Activated CD4-positive, alpha-beta T cell treated with anti-CD3 and anti-CD28 coated beads for 36 hours (primary cell): ENCODE measurements at places on chromosomes 12 and 14. TPM values are rescaled to one million over a fixed set of nuclear protein-coding genes. Genes with fewer than 3 reads are reported as not detected.

MGP gene
- not detected for total RNA-seq

TROAP gene
- 84.3 TPM for total RNA-seq

JAG2 gene
- 3.2 TPM for total RNA-seq

OR6C76 gene
- total RNA-seq: not detected

ADSS1 gene
- total RNA-seq: 3.2 TPM

PAPLN gene
- total RNA-seq: 0.21 TPM

GRCh38 chr12:16325426-16325825, 22.0 kb upstream of the MGST1 start:
- no peak overlapping the region for H3K27ac ChIP-seq
- no peaks in the 10 kb centered on the region for H3K4me1 ChIP-seq
- no peaks in the 10 kb centered on the region for H3K27me3 ChIP-seq
- no peak overlapping the region for H3K4me3 ChIP-seq
- no peak for DNase-seq
- H3K36me3 ChIP-seq: no peaks in the 10 kb centered on the region

- H3K4me3 ChIP-seq: no peak overlapping the region
- no peak for DNase-seq
- no peak overlapping the region for H3K27ac ChIP-seq
- no peaks in the 10 kb centered on the region for H3K36me3 ChIP-seq
Observed at GRCh38 chr14:32497248-32497647, 168.2 kb downstream of the AKAP6 start.

- H3K4me1 ChIP-seq: peaks cover 9% of the 10 kb centered on the region
- H3K4me3 ChIP-seq: no peak overlapping the region
- H3K27ac ChIP-seq: no peak overlapping the region
- H3K27me3 ChIP-seq: no peaks in the 10 kb centered on the region
Observed at GRCh38 chr12:45469902-45470301, 254.0 kb downstream of the ANO6 start.

- H3K27me3 ChIP-seq: peaks cover 2% of the 10 kb centered on the region
- H3K27ac ChIP-seq: no peak overlapping the region
- DNase-seq: no peak
- no peaks in the 10 kb centered on the region for H3K4me1 ChIP-seq
- H3K4me3 ChIP-seq: no peak overlapping the region
Observed at GRCh38 chr12:88935856-88936255, 355.6 kb upstream of the KITLG start.

- H3K4me3 ChIP-seq: no peak overlapping the region
- no peaks in the 10 kb centered on the region for H3K36me3 ChIP-seq
- H3K27me3 ChIP-seq: peaks cover 11% of the 10 kb centered on the region
- no peak overlapping the region for H3K27ac ChIP-seq
Observed at GRCh38 chr12:65106948-65107347, 14.2 kb downstream of the WIF1 start.

GRCh38 chr12:57250541-57250940, 446 bp downstream of the STAC3 start:
- H3K27ac ChIP-seq: no peak overlapping the region
- peaks cover 2% of the 10 kb centered on the region for H3K4me1 ChIP-seq
- no peak for DNase-seq

DNA sequence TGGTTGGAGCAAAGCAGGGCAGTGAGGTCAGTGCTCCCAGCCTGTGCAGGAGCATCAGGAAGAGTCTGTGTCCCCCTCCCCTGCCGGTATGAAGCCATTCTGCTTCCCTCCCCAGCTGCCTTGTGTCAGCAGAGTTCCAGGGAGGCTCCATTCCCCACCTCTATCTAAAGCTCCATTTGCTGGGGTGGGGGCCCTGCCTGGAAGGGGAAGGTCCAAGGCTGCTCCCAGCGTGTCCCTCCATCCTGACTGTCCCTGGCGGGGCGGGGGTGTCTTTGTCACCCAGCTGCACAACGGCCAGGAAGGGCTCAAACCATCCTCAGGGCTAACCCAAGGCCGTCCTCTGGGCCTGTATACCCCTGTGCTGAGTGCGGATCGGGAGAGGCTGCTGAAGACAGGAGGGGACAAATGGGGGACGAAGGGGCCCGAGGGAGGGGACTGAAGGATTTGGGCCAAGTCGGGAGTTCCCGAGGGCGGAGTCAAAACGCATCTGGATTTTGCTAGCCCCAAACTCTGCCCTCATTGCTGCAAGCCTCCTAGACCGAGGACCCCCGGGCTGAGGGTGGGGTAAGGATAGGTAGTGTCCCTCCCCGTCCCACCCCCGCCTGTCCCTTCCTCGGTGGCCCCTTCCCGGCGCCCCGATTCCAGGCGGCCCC, 748 bp upstream of the ACVRL1 start:
- peaks cover 1% of the 10 kb centered on the region for H3K4me1 ChIP-seq
- H3K27ac ChIP-seq: no peak overlapping the region
- H3K36me3 ChIP-seq: no peaks in the 10 kb centered on the region
- peaks cover 20% of the 10 kb centered on the region for H3K27me3 ChIP-seq
- H3K4me3 ChIP-seq: no peak overlapping the region

DNA sequence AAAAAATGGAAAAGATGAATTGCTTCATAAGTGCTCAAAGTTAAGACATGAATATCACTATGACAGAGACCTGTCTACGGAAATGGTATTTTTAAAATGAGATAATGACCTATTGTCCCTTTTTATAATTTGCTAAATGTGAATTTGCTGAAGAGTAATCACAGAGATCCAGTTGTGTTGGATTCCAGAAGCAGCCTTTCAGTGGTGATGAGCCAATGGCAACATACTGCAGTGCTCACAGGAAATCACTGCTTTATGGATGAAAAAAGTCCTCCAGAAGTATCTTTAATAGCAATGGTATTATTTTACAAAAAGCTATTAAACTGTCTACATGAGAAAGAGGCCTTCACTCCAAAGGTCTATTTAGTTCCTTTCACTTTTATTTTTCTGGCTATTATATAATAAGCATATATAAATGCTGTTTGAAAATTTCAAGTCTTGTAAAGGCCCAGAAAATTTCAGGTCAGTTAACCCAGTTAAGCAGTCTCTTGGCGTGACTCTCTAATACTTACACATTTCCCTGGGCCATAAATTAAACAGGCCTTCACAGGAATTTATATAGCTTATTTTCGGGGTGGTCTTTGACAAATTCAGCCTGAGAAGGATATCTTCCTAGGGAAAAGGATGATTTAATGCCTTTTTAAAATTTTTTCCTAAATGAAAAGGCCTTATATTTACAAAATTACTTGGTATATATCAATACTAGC, 55.4 kb downstream of the KCNJ8 start:
- no peak for DNase-seq
- H3K27ac ChIP-seq: no peak overlapping the region
- no peak overlapping the region for H3K4me3 ChIP-seq
- no peaks in the 10 kb centered on the region for H3K4me1 ChIP-seq
- H3K27me3 ChIP-seq: peaks cover 4% of the 10 kb centered on the region
- H3K36me3 ChIP-seq: no peaks in the 10 kb centered on the region

DNA sequence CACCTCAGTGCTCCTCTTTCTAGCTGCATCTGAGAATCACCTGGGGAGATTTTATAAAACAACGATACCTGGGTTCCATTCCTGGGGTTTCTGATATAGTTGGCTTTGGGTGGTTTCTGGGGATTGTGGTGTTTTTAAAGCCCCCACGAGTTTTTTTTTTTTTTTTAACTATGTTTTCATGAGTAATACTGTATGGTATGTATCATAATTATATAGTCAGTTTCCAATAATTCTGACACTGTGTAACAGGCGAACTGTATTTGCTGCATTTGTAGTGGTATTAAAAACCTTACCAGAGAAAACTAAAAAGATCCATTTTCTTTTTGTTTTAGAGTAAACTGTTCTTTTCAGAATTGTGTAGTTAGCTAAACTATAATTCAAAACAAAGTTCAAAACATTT, 84.9 kb downstream of the SRGAP1 start:
- DNase-seq: no peak
- H3K27me3 ChIP-seq: peaks cover 8% of the 10 kb centered on the region
- H3K36me3 ChIP-seq: no peaks in the 10 kb centered on the region
- H3K27ac ChIP-seq: no peak overlapping the region
- H3K4me1 ChIP-seq: no peaks in the 10 kb centered on the region

DNA sequence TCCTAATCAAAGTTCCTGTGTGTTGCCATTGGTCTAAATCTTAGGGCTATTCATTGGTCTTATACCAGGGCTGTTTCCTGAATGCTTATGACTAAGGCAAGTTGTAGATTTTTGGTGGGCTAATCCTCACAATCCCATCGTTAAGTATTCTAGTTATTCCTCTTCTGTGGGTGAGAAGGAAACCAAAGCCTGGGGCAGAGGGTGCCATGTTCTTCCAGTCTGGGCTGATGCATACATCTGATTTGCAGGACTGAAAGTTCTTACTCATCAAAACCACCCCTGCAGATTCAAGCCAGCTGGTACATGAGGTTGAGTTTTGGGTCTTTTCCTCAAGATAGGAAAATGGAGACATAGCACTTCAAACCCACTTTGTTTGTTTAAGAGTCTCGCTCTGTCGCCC, 25.7 kb downstream of the PPP1CC start:
- DNase-seq: peak; percentile 43
- H3K27ac ChIP-seq: peak overlapping the region; percentile 43
- no peak overlapping the region for H3K4me3 ChIP-seq
- peaks cover 21% of the 10 kb centered on the region for H3K4me1 ChIP-seq

DNA sequence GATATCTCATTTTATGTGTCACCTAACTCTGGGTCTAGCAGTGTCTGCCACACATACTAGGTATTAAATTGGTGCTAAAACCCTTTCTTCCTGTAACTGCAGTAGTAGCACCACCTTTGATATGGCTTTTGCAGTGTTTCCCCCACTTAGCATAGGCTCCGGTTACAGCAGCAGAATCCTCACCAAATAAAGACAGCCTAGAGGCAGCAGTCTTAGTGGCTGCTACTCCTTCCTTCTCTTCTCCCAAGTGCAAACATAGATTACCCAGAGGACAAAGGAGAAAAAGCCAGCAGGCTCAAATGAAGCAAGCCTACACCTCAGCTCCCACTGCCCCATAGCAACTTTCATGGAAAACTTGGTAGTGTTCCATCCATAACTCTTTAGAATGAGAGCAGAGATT, 30.1 kb upstream of the ABCC9 start:
- no peaks in the 10 kb centered on the region for H3K36me3 ChIP-seq
- no peaks in the 10 kb centered on the region for H3K4me1 ChIP-seq
- no peak overlapping the region for H3K4me3 ChIP-seq
- peaks cover 6% of the 10 kb centered on the region for H3K27me3 ChIP-seq

DNA sequence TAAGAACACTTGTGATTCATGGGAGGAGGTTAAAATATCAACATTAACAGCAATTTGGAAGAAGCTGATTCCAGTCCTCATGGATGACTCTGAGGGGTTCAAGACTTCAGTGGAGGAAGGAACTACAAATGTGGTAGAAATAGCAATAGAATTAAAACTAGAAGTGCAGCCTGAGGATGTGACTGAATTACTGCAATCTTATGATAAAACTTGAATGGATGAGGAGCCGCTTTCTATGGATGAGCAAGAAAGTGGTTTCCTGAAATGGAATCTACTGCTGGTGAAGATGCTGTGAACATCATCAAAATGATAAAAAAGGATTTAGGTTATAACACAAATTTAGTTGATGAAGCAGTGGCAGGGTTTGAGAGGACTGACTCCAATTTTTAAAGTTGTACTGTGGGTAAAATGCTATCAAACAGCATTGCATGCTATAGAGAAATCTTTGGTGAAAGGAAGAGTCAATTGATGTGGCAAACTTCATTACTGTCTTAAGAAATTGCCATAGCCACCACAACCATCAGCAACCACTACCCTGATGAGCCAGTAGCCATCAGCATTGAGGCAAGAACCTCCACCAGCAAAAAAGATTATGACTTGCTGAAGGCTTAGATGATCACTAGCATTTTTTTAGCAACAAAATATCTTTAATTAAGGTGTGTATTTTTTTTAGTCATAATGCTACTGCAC, 25.9 kb upstream of the MTERF2 start:
- DNase-seq: no peak
- H3K4me1 ChIP-seq: no peaks in the 10 kb centered on the region
- H3K36me3 ChIP-seq: peaks cover 10% of the 10 kb centered on the region
- no peak overlapping the region for H3K27ac ChIP-seq
- H3K4me3 ChIP-seq: no peak overlapping the region
- H3K27me3 ChIP-seq: no peaks in the 10 kb centered on the region

- no peak for DNase-seq
- peaks cover 64% of the 10 kb centered on the region for H3K4me1 ChIP-seq
- no peak overlapping the region for H3K27ac ChIP-seq
- no peaks in the 10 kb centered on the region for H3K27me3 ChIP-seq
Observed at GRCh38 chr12:104520242-104520900, 63.6 kb downstream of the CHST11 start.
